ENCODE measurements at places on chromosomes 12 and 14. TPM values are rescaled to one million over a fixed set of nuclear protein-coding genes. Genes with fewer than 3 reads are reported as not detected.

DNA sequence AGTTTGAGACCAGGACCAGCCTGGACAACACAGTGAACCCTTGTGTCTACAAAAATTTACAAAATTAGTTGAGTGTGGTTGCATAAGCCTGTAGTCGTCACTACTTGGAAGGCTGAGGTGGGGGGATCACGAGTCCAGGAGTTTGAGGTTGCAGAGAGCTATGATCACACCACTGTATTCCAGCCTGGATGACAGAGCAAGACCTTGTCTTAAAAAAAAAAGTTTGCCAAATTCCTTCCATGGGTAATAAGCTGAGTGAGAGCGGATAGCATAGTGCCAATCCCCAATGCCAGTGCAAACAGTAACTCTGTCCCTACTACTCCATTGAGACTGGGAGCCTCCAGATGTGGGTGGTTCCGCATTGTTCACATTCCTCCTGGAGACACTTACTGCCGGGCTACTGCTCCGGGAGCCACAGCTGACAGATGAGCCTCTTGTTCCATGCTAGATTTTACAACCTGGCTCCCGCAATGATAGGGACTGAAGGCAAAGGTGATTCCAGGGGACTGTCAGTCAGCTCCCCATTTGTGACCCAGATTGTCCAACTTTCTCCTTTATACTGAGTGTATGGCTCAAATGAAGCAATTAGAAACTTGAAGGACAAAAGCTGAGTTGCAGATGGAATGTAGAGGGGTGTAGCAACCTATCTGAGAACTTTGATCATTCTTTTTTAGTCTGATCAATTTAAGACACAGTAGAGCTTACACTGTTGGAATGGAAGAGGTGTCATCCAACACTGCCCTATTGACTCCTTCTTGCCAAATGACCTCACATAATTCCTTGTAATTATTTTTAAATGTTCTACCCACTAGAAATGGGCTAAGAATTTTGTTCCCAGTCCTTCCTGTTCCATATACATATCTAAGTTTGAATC is 13.4 kb upstream of the FRMD6 start:
- no peak for DNase-seq

The LIN7A gene
- total RNA-seq: 5.8 TPM

DNA sequence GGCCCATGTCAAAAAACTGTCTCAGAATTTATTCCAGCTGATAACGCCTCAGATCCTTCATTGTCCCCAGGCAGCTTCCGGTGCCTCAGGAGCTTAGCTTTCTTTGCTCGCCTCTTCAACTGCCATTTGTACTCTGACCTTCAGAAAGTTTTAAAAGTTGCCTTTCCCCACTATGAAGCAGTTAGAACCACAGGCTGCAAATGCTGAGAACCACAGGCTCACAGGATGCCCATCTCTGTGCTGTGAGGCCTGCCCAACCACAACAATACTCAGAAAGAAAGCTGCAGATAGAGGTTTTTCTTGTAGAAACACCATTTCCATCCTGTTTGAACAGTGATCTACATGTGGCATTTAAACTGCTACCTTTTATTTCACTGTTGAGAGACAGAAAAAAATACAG is 131.1 kb downstream of the PRKCH start:
- no peak for DNase-seq

The GPX2 gene
- total RNA-seq: not detected

- no peak for DNase-seq
Observed at GRCh38 chr14:103735022-103735421, 19.4 kb downstream of the ZFYVE21 start.

GRCh38 chr14:82636426-82636825 is 1102.8 kb upstream of the SEL1L start:
- no peak for DNase-seq

DNA sequence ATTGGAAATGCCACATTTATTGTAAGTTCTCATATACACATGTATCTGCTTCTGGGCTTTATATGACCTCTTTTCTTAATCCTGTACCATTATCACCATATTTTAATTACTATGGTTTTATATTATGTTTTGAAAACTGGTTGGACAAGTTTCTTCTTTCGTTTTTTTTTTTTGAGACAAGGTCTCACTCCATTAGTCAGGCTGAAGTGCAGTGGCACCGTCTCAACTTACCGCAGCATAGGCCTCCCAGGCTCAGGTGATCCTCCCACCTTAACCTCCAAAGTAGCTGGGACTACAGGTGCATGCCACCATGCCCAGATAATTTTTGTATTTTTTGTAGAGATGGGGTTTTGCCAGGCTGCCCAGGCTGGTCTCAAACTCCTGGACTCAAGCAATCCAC is 44.6 kb downstream of the GALNT4 start:
- no peak for DNase-seq

- no peak for DNase-seq
Observed at GRCh38 chr14:24595073-24595808, 14.2 kb downstream of the GZMH start.

The M6PR gene
- total RNA-seq: 143 TPM

GRCh38 chr14:93126111-93126510 is 10.4 kb upstream of the ITPK1 start:
- DNase-seq: no peak

The GRIP1 gene
- 38.4 TPM for total RNA-seq

DNA sequence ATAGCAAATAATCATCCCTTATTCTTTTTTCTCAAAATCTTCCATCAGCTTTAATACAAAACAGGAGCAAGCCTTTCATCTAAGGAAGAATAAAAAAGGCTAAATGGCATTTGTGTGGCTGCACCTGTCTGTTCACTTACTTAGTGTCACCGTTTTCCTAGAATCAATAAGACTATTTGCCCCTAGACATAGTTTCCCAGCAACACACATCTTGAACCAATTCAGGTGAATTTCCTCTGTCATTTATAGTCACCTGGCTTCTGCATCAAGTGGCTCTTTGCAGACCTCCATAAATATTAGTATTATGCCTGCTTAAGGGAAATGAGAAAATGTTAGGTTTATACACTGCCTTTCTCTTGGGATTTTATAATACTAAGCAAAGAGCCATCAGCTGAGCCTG is 17.4 kb upstream of the GCH1 start:
- DNase-seq: no peak

DNA sequence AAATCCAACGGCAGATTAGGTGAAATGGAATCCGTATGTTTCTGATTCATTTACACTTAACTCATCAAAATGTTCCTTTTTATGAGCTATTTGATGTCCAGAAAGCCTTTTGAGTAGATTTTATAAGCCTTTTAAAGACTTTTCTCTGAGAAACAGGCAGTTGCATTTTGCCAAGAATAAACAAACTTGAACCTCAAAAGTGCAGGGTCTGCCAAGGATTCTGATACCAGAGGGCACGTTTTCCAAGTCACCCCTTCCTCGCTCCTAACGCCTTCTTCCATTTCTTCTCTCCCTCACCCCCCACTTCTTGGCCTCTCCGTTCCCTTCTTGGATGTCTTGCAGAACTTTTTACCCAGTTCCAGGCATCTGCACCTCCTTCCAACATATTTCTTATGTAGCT is 200.6 kb upstream of the TBX3 start:
- DNase-seq: no peak

- DNase-seq: no peak
Observed at GRCh38 chr14:51821822-51822221, 38.6 kb upstream of the GNG2 start.

The KCNH5 gene
- 0.44 TPM for total RNA-seq

DNA sequence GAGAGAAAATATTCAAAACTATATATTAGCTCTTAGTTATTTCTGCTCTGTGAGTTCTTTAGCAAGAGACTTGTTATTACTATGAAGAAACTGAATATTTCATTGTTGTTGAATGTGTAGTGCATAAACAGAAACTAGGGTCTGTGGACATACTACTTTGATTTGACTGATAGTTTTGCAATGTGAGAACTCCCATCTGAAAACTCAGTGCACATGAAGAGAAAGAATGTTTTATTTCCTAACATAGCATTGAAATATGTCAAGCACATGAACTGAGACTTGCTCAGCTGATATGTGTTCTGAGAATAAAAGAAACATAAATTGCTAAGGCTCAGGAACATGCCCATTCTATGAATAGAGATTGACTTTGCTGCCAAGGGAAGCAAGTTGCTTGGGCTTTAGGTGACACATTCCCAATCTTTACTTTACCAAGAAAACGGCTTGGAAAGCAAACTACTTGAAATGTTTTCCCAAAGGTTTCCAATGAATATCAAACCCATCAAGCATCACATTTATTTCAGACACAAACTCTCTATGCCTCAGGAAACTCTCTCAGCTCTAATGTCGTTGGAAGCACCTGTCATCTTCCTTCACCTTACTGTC is 290.4 kb downstream of the SLC16A7 start:
- no peak for DNase-seq

The ZNF891 gene
- 3.9 TPM for total RNA-seq

DNA sequence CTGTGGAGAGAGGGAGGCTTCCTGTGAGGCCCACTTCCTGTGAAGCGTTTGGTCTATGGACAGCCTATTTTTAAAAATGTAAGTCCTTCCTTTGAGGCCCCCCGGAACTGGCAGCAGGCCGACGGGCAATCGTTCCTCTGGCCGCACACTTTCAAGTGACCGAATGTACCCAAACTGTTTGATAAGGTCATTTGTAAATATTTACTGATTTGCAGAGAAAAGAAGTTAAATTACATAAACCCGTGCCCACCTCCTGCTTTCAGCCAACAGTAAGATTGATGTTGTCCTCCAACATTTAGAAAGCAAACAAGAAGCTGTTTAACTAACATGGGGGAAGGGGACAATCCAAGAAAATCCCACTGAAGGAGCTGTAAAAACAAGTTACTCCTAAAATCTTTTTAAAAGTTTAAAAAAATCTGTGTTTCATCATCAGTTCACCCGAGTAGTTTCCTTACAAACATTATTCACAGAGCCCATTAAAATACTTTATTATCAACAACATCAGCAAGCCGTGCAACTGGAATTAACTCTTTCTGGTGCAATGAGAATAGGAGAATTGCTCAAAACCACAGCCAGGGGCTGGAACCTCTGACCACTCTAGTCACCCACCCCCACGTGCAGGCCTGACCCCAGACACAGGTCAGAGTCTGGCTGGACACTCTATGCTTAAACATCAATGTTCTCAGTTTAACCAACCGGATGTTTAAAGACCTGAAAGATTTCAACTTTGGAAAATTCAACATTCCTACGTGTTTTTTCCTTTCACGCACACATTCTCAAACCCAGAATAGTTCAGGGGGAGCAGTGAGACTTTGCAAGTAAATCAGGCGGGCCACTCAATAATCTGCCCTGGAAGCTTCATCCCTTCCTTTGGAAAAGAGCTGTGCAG is 65.3 kb downstream of the FOXN3 start:
- DNase-seq: no peak

DNA sequence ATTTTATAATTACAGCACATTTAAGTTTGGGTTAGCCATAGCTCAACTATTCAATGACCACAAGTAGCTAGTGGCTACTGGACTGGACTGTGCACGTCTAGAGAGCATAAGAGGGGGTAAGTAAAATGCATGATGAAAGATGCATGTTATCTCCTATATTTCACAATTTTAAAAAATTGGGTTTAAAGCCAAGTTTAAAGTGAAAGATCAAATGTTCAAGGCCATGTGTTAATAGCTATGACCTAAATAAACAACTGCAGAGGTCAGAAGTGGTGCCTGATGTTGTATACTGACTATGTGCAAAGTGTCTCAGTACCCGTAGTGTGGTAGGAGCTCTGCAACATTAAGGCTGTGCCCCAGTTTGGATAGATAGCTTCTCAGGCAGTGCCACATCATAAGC is 48.2 kb downstream of the BMP4 start:
- no peak for DNase-seq

- no peak for DNase-seq
Observed at GRCh38 chr14:47020500-47020899, 368.9 kb upstream of the RPL10L start.

The ANAPC5 gene
- total RNA-seq: 111 TPM

- DNase-seq: no peak
Observed at GRCh38 chr12:113770389-113770865, 195.7 kb downstream of the RBM19 start.

Measured in neural crest cell (in vitro differentiated cells).